H1 (cell line): ENCODE measurements at places on chromosomes 6 and 20.

- no peak for DNase-seq
These were observed 28.2 kb upstream of the KCNB1 start for GRCh38 chr20:49510562-49511122.

DNA sequence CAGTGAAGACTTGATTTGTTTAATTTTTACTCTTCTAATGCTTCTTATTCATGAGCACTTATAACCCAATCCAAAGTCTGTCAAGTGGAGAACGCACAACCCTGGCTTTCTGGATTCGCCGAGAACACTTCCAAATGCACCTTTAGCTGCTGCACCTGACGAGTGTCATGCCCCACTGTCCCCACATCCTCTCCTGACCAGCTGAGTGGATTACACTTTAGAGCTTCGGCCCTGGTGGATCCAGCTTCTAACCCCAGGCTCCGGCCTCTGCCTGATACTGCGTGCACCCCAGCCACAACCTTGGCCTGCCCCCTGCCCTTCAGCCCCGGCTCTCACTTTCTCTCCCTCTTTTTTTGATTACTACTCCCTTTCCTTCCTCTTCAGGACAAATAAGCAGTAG, 258.8 kb downstream of the TMEM242 start:
- no peak for DNase-seq

GRCh38 chr20:36768768-36769430, 4.7 kb downstream of the DSN1 start:
- no peak for DNase-seq

- no peak for DNase-seq
These were observed 674.5 kb downstream of the HDGFL1 start for GRCh38 chr6:23243854-23244253.

DNA sequence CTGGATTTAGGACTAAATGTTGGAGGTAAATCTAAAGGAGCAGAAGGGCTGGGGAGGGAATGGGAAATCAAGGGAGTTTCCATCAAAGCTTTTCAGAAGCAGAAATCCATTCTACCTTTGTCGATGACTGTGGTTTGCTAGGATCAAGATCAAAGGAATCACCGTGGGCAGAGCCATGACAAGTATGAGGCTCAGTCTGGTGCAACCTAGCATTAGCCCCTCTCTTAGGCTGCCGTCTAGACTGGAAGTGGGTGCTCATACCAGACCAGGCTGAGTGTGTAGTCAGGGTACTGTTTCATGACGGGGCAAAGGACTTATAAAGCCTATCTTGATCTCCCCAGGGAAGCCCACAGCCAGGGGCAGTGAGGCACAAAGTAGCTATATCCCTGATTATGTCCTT, 120.5 kb downstream of the BMP2 start:
- no peak for DNase-seq

- DNase-seq, result no peak
These were observed 258.4 kb downstream of the CD83 start for GRCh38 chr6:14375930-14376329.

DNA sequence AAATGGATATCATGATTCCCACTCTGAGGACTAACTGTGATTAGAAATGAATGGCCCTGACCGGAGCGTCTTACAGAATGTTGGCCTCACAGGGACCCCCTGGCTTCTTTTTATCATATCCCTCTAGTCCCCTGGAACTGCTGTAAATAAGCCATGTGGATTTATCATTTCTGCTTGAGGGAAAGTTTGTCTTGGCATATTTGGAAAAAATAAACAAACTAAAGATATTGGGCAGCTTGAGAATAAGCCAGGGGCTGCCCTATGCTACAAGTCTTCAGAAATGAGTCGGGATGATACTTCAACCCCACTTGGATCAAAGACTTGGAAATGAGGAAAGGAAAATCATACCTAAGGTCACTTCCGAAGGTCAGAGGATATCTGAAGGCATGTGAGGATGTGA, 179.1 kb downstream of the THBS2 start:
- DNase-seq, result no peak

GRCh38 chr6:71400852-71401251, 112.2 kb downstream of the OGFRL1 start:
- DNase-seq, result no peak

DNA sequence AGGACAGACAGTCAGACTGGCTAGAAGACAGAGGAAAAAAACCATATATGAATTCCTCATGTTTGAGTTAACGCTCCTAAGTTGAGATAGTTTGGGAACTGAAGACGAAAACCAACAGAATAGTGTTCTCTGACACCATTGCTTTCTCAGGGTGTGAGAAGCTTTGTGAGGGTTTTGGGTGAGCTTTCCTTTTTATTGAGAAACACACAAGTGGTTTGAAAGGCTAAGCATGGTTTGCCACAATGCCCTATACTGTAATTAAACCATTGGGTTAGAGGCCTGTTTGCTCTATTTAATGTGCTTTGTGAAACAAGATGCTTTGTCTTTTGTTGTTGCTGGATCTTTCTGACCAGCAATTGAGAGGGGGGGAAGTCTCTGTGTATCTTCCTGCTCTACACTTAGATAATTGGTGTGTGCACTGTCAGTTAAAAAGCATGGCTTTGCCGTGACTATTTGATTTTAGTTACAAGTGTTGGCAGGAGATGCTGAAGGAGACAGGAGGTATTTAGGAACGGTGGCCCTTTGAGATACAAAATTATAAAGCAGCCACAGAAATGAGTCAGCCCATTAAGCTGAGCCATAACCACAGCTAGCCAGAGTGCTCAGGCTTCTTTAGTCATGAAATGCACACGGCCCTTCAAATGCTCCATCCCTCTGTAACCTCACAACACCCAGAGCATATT, 273.0 kb upstream of the PREP start:
- DNase-seq, result no peak

DNA sequence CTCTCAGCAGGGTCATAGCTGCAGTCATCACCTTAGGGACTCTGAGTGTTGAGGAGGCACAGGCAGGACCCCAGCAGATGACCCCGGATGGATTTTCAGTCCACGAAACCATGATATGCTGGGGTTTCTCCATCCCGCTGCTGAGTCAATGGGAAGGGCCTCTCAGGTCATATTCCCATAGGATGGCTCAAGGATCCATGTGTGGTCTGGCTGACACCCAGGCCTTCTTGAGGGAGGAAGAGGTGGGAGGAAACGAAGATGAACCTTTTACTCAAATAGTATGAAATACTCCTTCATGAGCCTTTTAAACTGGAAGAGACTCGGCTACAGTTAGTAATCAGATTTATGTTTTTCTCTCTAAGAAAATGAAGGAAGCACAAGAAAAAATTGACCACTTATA, 10.3 kb upstream of the RALY start:
- no peak for DNase-seq

DNA sequence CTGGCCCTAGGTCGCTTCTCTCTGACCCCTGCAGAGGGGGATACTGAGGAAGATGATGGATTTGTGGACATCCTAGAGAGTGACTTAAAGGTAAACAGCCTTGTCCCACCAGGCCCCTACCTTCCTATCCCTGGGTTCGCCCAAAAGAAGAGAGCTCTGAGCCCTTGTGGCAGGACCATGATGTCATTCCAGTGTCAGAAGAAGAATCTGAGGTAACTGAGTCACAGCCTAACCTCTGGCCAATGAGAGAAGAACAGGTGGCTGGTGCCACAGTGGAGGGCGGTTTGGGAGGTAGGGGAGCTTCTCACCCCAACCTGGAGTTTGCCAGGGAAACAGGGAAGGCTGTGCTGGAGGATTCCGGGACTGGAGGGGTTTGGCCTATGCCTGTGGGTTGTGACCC, 5.2 kb downstream of the CDC25B start:
- DNase-seq, result no peak

- DNase-seq, result no peak
These were observed 153.5 kb upstream of the DST start for GRCh38 chr6:56796196-56796532.

DNA sequence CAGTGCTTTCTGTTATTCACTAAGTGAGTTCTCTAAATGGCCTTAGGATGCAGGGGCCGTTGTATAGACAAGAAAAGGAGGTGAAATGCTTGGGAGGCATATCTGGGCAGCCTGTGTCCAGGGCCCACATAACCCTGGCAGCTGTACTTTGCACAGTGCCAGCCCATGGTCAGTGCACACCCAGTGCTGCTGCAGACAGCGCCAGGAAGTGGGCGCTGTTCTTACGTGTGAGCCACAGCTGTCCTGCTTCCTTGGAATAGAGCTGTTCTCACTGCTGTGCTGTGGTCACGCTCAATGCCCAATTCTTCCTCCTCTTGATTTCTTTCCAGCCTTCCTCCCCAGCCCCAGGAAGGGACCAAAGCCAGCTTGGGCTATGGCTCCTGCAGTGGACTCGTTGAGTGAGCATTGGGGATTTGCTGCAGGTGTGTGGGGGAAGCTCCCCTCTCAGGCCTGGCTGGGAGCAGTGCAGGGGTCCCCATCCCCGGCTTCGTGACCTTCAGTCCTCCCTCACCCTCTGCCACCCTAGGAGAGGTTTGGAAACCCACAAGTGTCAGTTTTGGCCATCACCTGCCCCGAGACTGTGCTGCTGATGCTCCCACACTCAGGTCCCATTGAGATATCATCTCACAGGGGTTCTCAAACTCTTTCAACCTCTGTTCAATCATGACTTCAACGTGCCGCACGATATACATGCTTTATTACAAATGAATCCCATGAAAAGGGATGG, 246.8 kb upstream of the EXOC2 start:
- DNase-seq, result no peak

DNA sequence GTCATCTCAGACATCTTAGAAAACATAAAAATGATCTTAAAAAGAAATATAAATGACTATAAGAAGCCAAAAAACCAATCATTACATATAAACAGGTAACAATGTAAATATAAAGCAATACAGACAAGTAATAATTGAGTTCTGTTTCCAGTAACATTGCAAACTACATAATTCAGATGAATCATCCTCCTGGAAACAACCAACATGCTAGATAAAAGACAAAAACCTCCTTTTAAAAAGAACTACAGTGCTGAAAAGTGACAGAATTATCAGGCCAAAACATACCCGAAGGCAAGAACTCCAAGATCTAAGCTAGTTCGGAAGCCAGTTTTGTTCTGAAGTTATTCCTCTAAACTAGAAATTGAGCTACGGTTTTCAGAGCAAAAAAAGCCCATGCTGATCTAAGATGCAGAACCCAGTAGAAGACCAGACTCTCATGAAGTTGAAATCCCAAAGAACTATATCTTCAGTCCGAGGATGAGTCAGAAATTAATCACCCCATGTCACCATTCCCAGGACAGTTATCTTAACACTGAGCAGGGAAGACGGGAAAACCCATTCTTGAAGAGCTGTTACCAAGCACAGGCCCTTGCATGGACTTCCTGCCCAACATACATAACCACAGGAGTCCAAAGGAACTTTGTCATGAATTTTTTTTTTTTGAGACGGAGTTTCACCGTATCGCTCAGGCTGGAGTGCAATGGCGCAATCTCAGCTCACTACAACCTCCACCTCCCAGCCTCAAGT, 9.8 kb downstream of the PGM3 start:
- DNase-seq, result no peak

DNA sequence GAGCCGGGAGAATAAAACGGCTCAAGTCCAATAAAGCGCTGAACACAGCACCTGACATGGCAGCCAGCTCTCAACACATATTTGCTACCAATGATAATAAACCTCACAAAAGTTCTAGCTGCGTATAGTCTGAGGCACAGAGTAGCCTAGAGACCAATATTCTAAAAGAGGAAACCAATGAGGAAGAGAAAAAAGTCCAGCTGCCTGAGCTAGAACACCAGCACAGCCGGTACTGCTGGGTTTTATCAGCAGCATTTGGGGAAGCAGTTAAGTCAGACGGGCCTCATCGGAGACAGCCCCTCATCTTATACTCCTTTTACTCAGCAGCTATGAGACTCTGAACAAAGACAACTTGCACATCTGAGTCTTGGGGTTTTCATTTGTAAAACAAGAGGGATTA, 2.4 kb upstream of the RTF2 start:
- DNase-seq, result no peak

DNA sequence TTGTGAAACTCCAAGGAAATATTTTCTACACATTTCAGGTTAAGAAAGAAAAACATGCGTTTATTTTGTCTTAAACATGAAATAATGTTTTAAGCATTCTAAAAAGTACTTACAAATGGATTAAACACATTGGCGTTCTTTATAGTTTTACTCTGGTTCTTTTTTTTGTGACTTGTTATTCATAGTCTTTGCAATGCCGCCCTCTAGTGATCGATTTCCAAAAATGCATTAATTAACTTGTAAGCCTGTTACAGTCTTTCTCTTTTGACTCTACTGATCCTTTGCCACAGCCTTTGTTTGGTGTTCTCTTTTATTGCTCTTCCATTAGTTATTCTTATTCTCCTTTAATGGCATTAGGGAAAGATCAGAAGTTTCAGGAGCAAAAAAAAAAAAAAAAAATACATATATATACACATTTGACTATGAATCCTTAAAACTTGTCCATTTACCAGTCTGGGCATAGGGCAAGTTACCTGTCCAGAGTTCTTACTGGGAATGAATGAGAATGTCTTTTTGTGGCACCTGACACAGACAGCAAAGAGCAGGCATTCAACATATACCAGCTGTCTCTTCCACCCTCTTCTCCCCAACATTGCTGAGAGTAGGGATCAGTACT, 59.9 kb downstream of the MACROD2 start:
- no peak for DNase-seq

DNA sequence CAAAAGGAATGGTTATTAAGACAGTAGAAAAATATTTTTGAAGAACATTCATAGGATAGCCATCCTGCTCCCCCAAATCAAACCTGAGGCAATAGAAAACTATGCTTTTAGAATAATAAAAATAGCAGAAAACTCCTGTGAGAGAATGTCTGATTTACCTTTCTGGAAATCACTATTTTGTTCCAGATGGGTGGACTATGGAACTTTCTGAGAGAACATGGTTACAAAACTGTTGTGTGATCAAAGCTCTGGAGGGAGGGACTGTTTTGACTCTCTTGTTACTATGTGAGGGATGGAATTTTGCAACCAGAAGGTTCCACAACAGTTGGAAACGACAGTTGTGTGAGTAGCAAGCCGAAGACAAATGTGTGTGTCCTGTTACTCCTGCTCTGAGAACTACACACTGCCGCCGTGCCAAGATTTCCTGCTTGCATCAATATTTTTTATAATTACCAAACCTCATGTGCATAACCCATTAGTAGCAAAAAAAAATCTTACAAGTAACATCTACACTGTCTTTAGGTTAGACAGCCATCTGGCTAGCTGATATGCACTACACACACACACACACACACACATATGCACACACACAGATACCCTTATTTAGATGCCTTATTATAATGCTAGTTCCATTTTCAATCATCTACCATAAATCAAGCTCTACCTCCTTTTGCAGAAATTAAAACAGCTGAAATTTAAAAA, 11.0 kb upstream of the HIVEP1 start:
- DNase-seq, result no peak

- DNase-seq, result no peak
These were observed 158.3 kb downstream of the HDGFL1 start for GRCh38 chr6:22727710-22728109.
